ENCODE measurements at places on chromosomes 1 and 21. TPM values are rescaled to one million over a fixed set of nuclear protein-coding genes. Genes with fewer than 3 reads are reported as not detected.

Gene OR2L2
- not detected for total RNA-seq

Gene RGS7
- not detected for total RNA-seq

Gene TDRD5
- not detected for total RNA-seq

Gene ATP13A2
- total RNA-seq, result 53.8 TPM

Gene TP73
- under 0.01 TPM for total RNA-seq

Gene OR10K2
- total RNA-seq, result not detected

Gene GNAT2
- not detected for total RNA-seq

Gene AK5
- not detected for total RNA-seq

Gene VHLL
- 0.77 TPM for total RNA-seq
